ENCODE measurements at places on chromosomes 16 and 17. TPM values are rescaled to one million over a fixed set of nuclear protein-coding genes. Genes with fewer than 3 reads are reported as not detected.

The DHRS7B gene
- 16.7 TPM for total RNA-seq

DNA sequence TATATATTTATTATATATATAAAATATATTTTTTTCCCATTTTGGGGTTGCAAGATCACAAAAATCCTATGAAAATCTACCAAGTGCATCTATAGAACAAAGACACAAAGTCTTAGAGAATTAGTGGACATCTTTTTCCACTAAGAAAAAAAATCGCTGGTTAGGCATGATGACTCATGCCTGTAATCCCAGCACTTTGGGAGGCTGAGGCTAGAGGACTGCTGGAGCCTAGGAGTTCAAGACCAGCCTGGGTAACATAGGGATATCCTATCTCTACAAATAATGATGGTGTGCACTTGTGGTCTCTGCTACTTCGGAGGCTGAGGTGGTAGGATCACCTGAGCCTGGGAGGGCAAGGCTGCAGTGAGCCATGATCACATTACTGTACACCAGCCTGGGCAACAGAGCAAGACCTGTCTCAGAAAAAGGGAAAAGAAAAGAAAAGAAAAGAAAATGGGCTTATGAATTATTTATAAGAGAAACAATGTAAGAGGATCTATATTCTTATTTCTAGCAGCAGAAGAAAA lies 185.1 kb upstream of the PSMD7 start:
- no peaks in the 10 kb centered on the region for H3K27me3 ChIP-seq
- no peaks in the 10 kb centered on the region for H3K36me3 ChIP-seq
- peak; percentile 12 for DNase-seq

GRCh38 chr17:74452033-74452840 lies 14.2 kb upstream of the CD300A start:
- H3K27ac ChIP-seq: no peak overlapping the region
- peak; percentile 74 for DNase-seq
- peaks cover 14% of the 10 kb centered on the region for H3K27me3 ChIP-seq
- H3K36me3 ChIP-seq: no peaks in the 10 kb centered on the region
- no peak overlapping the region for H3K4me3 ChIP-seq

DNA sequence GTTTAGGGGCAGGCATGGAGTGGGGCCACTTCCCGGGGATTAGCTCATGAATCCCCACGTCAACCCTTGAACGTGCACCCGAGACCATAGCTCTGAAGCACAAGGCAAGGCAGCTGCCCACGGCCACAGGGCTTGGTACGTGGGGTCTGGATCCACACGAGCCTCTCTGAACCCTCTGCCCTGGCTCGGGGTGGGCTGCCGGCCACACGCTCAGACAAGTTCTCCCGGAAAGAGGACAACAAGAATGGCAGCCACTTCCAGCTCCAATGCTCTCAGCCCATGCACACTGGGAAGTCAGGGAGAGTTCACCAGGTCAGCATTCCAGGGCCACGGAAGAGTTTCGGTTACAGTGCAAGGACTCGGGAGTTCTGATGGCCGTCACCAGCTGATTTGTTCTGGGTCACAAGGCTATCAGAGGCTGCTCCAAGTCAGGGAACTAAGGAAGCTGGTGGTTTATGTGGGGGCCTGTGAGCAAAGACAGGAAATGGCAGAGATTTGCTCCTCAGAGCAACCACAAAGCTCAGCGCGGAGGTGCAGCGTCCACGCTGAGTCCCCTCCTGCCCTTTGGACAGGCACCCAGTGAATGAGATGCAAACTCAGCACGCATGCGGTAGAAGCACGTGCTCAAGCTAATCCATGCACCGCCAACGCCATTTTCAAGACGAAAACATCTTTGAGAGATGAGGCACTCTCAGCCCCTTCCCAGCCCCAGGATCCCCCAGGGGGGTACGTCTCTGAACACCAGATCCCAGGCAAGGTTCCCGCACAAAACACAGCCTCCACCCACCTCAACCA lies 356.4 kb downstream of the FOXL1 start:
- peak; percentile 24 for DNase-seq
- no peaks in the 10 kb centered on the region for H3K36me3 ChIP-seq
- peak overlapping the region; percentile 44 for H3K27ac ChIP-seq
- no peak overlapping the region for H3K4me3 ChIP-seq
- no peaks in the 10 kb centered on the region for H3K27me3 ChIP-seq
- peaks cover 28% of the 10 kb centered on the region for H3K4me1 ChIP-seq

DNA sequence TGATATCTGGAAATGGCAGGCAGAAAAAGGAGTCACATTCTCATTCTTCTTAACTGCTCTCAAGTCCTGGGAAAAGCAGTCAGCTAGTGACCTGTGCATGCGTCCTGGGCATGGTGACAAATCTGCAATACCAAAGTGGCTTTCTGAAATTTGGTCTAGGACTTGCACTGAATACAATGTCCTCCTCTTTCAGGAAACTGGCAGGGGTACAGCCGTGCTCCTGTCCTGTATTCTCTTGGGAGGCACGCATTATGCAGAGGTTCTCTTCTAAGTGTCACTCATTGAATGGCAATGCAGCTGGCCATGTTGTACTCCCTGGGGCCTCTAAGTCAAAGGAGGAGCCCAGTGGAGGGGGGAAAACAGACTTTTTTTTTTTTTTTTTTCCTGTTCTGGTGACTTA lies 10.6 kb downstream of the PHF12 start:
- DNase-seq: no peak
- H3K27ac ChIP-seq: no peak overlapping the region
- no peaks in the 10 kb centered on the region for H3K27me3 ChIP-seq
- no peaks in the 10 kb centered on the region for H3K4me1 ChIP-seq
- H3K36me3 ChIP-seq: peaks cover 56% of the 10 kb centered on the region

The SMPD3 gene
- 0.04 TPM for total RNA-seq

The NAGS gene
- total RNA-seq: 1.9 TPM

DNA sequence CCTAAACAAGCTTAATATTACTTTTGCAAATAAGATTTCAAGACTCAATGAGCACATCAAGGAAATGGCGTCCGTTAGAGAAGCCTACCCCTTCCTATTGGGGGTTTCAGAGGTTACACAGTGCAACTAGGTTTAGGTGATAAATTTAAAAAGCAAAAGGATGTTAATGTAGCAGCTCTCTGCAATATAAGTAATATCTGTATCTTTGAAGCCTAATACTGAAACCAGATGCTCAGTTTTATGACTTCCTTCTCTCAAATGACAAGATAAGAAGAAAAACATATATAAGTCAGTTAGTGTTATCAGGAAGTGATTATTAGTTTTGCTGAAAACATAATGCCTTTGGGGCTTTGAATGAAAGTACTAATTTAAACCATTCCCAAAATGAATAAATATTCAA lies 54.3 kb upstream of the MED13 start:
- no peaks in the 10 kb centered on the region for H3K27me3 ChIP-seq
- DNase-seq: no peak
- H3K4me1 ChIP-seq: no peaks in the 10 kb centered on the region
- H3K27ac ChIP-seq: no peak overlapping the region

GRCh38 chr17:7888184-7888920 lies at the start of gene CHD3:
Gene CHD3, plus strand, starts transcription at chr17:7888789. Its CDS starts 212 bp downstream, at chr17:7889001.
- peak within 1 kb of the TSS; percentile 73 for H3K4me3 ChIP-seq
- peak; percentile 31 for DNase-seq
- peak within 1 kb of the TSS; percentile 81 for H3K27ac ChIP-seq
- peaks cover 28% of the 10 kb centered on the region for H3K36me3 ChIP-seq
- H3K27me3 ChIP-seq: no peaks in the 10 kb centered on the region
- H3K4me1 ChIP-seq: peaks cover 42% of the 10 kb centered on the region

GRCh38 chr16:4313563-4314531 lies 2.0 kb upstream of the GLIS2 start:
- no peak overlapping the region for H3K27ac ChIP-seq
- H3K4me1 ChIP-seq: peaks cover 8% of the 10 kb centered on the region
- peak; percentile 17 for DNase-seq
- H3K27me3 ChIP-seq: no peaks in the 10 kb centered on the region

- DNase-seq: peak; percentile 94
- H3K27ac ChIP-seq: no peak overlapping the region
- peaks cover 45% of the 10 kb centered on the region for H3K36me3 ChIP-seq
- H3K4me1 ChIP-seq: peaks cover 22% of the 10 kb centered on the region
Measured at GRCh38 chr17:78185981-78186691, 716 bp downstream of the TK1 start.

DNA sequence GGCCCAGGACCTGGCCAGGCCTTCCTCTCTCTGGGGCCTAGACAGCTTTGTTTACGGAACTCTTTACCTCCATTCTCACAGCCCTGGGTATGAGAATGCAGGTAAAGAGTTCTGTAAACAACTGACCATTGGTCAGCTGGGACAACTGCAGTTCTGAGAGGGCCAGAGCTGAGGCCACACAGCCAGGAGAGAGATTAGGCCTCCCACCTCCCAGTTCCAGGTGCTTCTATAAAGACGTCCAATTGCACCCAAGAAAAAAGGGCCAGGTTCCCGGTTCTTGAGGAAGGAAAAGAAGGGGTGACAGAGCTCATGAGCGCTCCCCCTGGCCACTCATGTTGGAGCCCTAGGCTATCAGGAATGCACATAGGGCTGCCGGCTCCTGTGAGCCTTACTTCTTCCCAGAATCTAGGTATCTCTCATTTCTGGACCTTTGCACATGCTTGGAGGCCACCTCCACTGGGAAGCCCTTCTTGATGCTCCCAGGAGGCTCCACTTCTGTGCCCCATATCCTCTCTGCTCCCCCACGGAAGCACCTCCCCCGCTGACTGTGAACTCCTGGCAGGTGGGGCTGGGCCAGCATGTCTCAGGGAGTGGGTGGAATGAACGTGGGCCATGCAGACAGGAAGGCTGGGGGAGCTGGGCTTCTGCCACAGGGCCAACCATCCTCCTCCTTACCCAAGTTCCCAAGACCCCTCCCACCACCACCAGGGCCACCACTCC lies 13.1 kb downstream of the CNGB1 start:
- DNase-seq: no peak
- no peaks in the 10 kb centered on the region for H3K4me1 ChIP-seq
- H3K36me3 ChIP-seq: no peaks in the 10 kb centered on the region
- peaks cover 44% of the 10 kb centered on the region for H3K27me3 ChIP-seq
- H3K4me3 ChIP-seq: no peak overlapping the region

All from SJCRH30 (cell line).